Uterus (tissue), 4 donors: ENCODE measurements at places on chromosomes 7 and 10. TPM values are rescaled to one million over a fixed set of nuclear protein-coding genes. Genes with fewer than 3 reads are reported as not detected.

ENKUR gene
- 10.0 TPM for total RNA-seq

PNLIPRP3 gene
- total RNA-seq, result not detected

FXYD4 gene
- not detected for total RNA-seq

CFAP43 gene
- 3.1 TPM for total RNA-seq

CALML3 gene
- not detected for total RNA-seq

CDC14C gene
- not detected for total RNA-seq

SPDYE5 gene
- total RNA-seq, result not detected

CFAP70 gene
- 1.8 TPM for total RNA-seq

DNA sequence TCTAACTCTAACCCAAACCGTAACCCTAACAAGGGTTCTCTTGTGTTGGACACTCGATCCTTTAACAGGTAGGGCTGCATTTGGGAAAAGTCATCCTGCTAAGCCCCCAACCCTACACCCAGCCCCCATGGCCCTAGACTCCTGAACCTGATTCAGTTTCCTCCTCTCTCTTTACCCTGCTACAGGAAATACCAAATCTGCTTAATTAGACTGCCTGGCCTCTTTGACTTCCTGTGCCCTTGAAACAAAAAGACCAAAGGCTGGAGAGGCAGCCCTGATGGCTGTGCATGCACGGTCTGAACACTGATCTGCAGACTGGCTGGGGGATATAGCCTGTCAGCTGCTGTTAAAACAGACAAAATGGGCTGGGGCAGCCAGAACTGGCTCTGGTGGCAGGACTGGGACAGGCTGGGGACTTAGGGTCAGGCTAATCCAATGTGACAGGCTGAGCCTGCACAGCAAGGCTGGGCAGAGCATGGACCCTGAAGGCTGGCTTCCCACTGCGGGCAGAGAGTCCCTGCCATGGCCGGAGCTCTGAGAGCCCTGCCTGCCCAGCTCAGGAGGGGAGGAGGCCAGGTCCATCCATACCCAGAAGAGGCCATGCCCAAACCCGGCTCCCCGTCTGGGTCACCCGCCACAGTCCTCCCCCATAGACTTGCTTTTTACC is 51.0 kb upstream of the MSMB start:
- DNase-seq, result no peak

- no peak for DNase-seq
Observed at GRCh38 chr10:101015582-101015973, 15.4 kb downstream of the PDZD7 start.

DNA sequence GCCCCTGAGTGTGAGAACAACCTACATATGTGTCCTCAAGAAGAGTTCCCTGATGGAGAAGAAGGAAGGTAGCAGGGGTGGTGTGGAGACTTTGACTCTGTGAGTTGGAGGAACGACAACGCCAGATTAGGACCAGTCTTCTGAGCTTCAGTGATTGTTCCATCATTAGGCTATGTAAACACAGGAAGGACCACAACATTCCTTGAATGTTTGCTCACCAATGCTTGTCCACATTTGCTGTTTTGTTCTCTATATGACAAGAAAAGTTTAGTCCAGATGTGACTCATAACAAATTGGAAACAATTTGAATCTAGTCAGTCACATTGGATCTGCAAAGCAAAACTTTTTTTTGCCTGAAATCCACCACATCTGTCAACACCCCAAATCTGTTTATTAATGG is 62.7 kb downstream of the ENTPD1 start:
- no peak for DNase-seq

DNA sequence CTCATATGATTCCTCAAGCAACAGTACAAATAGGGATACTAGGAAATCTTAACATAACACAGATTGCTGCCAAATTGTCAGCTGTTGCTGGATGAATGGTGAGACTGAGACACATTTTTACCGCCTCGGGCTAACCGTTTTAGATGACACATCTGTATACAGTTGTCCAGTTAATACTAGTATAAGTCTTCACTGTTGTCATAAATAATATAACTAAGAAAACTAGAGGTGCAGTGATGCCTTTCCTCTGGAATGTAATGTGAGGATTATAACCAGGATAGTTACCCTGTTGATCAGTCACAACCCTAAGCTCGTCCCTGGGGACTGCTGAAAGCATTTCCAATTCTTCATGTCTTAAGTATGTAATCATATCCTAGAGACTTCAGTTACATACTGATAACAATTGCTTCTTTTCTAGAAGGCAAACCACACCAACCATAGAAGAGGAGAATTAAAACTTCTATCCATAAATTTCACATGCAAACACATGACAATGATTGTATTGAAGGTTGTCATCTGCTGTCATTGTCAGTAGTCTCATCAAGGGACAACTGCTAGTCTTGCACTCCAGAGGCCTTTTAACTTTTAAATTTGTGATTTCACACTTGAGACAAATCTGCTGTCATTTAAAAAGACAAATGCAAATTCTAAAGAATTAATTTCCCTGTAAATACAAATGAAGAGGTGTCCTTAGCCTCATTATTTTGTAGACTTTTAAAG is 100.4 kb upstream of the SEMA3D start:
- no peak for DNase-seq

- DNase-seq, result no peak
Observed at GRCh38 chr7:156224833-156225225, 412.6 kb upstream of the SHH start.

DNA sequence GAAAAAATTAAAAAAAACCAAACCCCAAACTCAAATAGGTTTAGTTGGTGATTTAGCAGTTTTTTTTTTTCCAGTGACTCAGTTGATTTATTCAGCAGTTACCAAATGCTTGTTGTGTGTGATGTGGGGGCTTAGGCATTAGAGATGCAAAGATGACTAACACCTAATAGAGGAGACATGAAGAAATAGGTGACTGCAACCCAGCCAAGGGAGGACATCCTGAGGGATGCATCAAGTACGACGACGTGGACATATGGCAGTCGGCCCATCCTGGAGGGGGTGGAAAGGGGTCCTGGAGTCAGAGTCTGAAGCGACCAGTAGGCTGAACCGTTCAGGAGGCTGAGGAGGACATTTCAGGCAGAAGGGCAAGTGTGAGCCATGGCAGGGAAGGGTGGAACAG is 35.5 kb downstream of the LRMDA start:
- peak; percentile 66 for DNase-seq

DNA sequence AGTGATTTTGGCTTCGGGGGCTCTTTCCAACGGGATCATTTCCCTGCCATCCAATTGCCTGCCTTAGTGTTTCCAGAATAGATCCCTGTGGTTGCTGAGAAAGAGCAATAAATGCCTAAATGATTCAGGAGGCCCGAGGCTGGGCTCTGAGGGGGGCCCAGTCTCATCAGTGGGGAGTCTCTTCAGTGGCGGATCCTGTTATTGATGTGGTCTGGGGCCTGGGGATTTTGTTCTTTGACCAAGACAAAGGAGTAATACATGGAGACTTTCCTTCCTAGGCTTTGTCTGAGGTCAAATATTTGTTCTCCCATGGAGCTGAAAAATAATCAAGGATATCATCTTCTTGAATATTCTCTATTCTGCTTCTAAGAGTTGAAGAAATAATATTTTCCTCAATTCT is 40.8 kb downstream of the TAS2R41 start:
- no peak for DNase-seq

- no peak for DNase-seq
Observed at GRCh38 chr10:53601260-53601875, 828.8 kb upstream of the MBL2 start.

- no peak for DNase-seq
Observed at GRCh38 chr7:70419526-70420380, 712.2 kb upstream of the GALNT17 start.

DNA sequence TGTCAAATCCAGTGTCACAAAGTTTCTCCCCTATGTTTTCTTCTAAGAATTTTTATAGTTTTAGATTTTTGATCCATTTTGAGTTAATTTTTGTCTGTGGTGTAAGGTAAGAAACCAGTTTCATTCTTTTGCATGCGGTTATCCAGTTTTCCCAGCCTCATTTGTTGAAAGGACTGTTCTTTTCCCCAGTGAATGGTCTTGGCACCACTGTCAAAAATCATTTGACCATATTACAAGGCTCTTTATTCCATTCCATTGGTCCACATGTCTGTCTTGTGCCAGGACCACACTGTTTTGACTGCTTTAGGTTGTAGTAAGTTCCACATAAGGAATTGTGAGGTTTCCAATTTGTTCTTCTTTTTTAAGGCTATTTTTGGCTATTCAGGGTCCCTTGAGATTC is 64.0 kb downstream of the INPP5A start:
- no peak for DNase-seq

DNA sequence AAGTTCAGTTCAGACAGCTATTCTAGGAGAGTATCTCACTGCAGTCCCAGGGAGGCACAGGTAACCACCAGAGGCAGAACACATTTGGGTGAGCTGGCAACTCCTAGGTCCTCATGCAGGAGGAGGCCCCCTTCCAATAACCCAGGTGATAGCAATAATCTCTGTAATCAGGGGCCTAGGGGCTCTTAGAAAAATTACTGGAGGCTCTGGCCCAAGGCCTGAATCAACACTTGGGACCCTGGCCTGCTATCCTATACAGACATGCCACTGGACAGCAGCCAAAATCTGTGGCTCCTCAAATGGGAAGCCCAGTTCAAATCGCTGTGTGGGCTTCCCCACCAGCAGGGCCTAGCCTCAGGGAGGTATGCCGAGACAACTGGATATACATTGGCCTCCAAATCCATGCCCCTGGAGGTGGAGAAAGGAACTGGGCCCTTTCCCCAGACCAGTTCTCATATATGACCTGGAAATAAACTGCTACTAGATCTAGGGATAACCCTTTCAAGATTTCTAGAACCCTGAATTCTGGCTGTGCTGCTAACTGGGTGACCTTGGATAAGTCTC is 1.6 kb downstream of the AVPI1 start:
- no peak for DNase-seq

- DNase-seq, result no peak
Observed at GRCh38 chr7:111459065-111459756, 103.1 kb downstream of the IMMP2L start.

GRCh38 chr7:101531726-101532357 is 97.3 kb downstream of the MYL10 start:
- no peak for DNase-seq

DNA sequence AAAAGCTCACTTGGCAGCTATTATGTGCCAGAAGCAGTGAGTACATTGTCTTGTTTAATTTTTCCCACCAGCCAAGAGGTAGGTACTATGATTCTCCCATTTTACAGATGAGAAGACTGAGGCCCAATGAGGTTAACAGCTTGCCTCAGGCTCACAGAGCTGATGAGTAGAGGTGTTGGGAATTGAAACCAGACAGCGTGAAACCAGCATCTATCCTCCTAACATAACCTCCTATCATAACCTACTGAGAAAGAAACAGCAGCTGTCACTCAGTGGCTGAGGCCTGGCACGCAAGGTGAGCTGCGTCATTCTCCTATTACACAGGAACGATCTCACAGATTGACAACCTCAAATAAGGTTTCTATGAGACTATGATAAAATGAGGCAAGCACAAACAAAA is 6.2 kb downstream of the PYROXD2 start:
- no peak for DNase-seq

GRCh38 chr7:40843338-40843985 is 708.7 kb downstream of the SUGCT start:
- DNase-seq, result no peak

DNA sequence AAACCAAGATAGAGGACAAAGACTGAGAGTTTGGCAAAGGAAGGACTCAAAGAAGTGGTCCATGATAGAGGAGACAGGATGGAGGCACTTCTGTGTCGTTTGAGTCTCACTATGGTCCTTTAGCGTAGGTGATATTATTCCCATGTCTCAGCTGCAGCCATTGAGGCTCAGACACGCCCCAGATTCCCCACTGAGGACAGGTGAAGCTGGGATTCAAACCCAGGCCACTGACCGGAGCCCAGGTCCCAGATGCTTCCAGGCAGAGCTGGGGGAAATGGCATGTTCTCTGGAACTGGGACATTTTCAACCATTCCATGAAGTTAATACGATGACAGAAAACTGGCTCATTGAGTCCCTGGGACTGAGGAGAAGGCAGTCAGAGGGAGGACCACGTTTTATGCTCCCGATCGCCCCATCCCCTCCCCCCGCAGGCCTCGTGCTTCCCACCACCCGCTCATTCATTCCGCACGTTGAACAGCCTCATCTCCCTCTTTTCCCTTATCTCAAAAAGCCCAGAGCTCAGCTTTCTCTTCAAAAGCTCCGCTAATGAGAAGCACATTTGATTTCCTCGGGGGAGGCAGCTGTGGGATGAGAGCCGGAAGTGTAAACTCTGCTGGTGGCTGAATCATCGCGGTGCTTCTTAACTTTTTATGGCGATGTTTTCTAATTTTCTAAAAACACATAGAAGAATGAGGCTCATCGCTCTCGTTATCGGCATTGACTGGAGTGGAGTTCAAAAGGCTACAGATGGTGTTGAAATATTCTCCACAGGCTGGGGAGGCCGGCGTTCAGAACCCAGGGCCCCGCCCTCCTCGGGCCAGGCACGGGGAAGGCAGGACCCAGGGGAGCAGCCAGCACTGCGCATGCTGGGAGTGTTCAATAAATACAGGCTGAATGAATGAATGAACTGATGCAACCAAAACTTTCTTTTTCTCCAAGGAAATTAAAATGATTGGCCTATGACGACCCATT is 64.0 kb downstream of the OAT start:
- DNase-seq, result peak; percentile 52

DNA sequence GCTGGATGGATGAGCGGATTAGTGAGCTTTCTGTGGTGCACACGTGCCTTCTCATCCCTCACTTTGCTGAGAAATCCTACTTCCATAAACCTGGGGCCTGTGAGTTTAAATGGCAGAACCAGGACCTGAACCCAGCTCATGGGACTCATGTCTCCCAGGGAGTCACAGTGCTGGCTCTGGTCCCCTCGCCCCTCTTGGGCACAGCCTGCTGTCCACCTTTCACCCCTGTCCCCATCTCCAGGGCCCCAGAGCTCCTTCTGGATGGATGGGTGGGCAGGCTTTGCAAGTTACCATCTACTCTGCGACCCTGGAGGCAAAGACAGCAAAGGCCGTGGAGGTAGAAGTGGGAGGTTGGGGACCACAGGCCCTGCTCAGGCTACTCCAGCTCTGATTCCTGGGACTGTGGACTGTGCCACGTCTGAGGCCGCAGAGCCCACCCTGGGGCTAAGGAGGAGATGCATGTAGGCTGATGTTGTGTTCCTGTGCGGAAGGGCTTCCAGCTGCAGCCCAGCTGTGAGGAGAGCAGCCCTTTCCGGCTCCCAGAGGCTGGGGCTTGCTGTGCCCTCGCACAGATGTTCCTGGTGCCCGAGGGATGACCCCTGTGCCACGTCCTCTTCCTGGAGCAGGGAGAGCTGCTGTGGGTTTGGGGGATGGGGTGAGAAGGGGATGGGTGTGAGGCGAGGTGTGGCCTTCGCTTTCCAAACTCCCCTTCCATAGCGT is 40.3 kb downstream of the PRF1 start:
- peak; percentile 8 for DNase-seq
